M059J (cell line): ENCODE measurements at places on chromosomes 4 and X. TPM values are rescaled to one million over a fixed set of nuclear protein-coding genes. Genes with fewer than 3 reads are reported as not detected.

The HADH gene
- total RNA-seq, result 11.2 and 15.9 TPM in 2 replicates

The ASMT gene
- not detected in 2 replicates for total RNA-seq

The EMCN gene
- total RNA-seq, result 0.05 TPM in 1 of 2 replicates, not detected in the other

The TBC1D9 gene
- total RNA-seq, result 9.0 and 15.3 TPM in 2 replicates

The CENPVL1 gene
- total RNA-seq, result not detected in 2 replicates

The AKAP4 gene
- total RNA-seq, result not detected in 2 replicates

The SLC26A1 gene
- not detected in 2 replicates for total RNA-seq

The USP51 gene
- 1.1 and 1.7 TPM in 2 replicates for total RNA-seq

The CSAG2 gene
- total RNA-seq, result not detected in 2 replicates

The SYN1 gene
- total RNA-seq, result 0.07 and 1.4 TPM in 2 replicates

The CLCN5 gene
- 3.0 and 3.3 TPM in 2 replicates for total RNA-seq

The ZCCHC18 gene
- total RNA-seq, result 1.7 TPM in 1 of 2 replicates, not detected in the other

The GAB3 gene
- total RNA-seq, result 6.0 and 15.6 TPM in 2 replicates

The PAGE1 gene
- 1.1 and 1.6 TPM in 2 replicates for total RNA-seq

The ARAP2 gene
- 0.32 and 0.47 TPM in 2 replicates for total RNA-seq

The NIPAL1 gene
- 3.3 and 4.6 TPM in 2 replicates for total RNA-seq

The GAGE1 gene
- not detected in 2 replicates for total RNA-seq

The CFP gene
- total RNA-seq, result not detected in 2 replicates

The GIMD1 gene
- not detected in 2 replicates for total RNA-seq

The CHIC2 gene
- 31.4 and 34.8 TPM in 2 replicates for total RNA-seq

The SPATA18 gene
- not detected in 2 replicates for total RNA-seq

The RAI2 gene
- not detected in 2 replicates for total RNA-seq

The ZNF330 gene
- total RNA-seq, result 28.1 and 30.4 TPM in 2 replicates

The KCNE5 gene
- 0.86 TPM in 1 of 2 replicates, not detected in the other for total RNA-seq

The RTL3 gene
- 2.1 and 3.0 TPM in 2 replicates for total RNA-seq

The MRFAP1L1 gene
- 56.0 and 81.2 TPM in 2 replicates for total RNA-seq

The PRDM5 gene
- 6.4 and 8.6 TPM in 2 replicates for total RNA-seq

The DMRTC1 gene
- total RNA-seq, result not detected in 2 replicates
